ENCODE measurements at places on chromosomes 7 and 10. TPM values are rescaled to one million over a fixed set of nuclear protein-coding genes. Genes with fewer than 3 reads are reported as not detected.

- peak; percentile 49 for DNase-seq
These were observed 33.7 kb upstream of the ANKRD2 start for GRCh38 chr10:97538839-97539238.

GRCh38 chr10:13270877-13271551 lies 28.9 kb downstream of the PHYH start:
- DNase-seq, result no peak

The ATOH7 gene
- total RNA-seq, result not detected

The ZWINT gene
- total RNA-seq, result 3.8 TPM

The TAS2R3 gene
- total RNA-seq, result 9.3 TPM

The NUDT13 gene
- 1.4 TPM for total RNA-seq

The MXI1 gene
- 20.7 TPM for total RNA-seq

The ADCY1 gene
- 0.87 TPM for total RNA-seq

Measured in spleen (tissue), 13 donors.